ENCODE measurements at places on chromosomes 1 and 21.

GRCh38 chr1:207890136-207890738, 20.7 kb downstream of the CD34 start:
- DNase-seq, result no peak

GRCh38 chr21:16072221-16072620, 342.4 kb downstream of the USP25 start:
- no peak for DNase-seq

DNA sequence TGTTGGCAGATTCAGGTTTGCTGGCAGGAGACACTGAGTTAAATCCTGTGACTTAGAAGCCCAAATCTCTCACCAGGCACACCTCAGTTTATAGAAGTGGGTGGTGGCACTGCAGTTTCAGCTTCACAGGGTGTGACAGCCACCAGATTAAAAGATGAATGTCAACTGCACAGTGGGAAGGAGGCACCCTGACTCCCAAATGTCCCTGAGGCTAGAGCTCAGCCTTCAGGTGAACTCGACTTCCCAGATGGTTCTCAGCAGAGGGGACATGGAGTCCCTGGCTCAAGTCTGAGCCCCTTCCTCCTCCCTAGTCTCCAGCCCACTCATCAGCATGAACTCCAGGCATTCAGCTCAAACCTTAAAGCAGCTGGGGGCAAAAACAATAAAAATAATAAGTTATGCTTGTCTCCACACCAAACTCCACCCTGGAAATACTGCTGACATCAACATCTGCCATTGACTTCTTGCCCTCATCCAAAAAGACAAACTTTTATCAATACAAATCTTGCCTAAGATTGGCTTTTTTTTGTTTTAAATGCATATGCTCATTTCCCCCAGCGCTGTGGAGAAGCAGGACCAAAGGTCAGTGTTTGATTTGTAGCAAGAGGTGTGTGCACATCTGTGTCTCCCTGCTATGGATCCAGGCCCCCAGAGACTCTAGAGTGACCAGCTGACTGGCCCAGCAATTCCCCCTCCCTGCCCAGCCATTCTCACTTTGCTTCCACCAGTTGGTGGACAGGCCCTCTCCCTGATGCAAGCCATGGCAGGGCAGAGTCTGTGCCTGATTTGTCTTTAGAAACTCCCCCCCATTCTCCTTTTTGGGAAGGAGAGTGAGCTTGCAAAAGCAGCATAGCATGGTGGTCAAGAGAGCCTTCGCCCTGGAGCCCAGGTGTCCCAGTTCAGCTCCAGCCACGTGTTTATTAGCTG, 18.5 kb upstream of the S100A7 start:
- DNase-seq, result no peak

- DNase-seq, result peak; percentile 92
Observed at GRCh38 chr1:113930499-113931161, 1.5 kb downstream of the HIPK1 start.

GRCh38 chr1:43705982-43706597, 1.2 kb upstream of the ST3GAL3 start:
- DNase-seq, result no peak

DNA sequence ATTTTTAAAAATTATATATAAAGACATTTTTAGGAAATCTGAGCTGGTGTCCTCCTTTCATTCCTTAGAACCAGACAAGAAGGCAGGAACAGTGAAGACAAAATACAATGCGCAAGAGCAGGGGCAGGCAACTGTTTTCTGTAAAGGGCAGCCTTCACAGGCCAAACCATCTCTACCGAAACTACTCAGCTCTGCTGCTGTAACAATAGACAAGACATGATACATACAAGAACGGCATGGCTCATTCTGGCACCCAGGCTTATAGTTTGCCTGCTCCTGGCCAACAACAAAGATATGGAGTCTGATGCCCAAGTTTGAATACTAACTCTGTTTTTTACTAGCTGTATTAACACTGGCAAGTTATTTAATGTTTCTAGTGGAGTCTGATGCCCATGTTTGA, 232.0 kb downstream of the SMYD3 start:
- DNase-seq, result no peak

DNA sequence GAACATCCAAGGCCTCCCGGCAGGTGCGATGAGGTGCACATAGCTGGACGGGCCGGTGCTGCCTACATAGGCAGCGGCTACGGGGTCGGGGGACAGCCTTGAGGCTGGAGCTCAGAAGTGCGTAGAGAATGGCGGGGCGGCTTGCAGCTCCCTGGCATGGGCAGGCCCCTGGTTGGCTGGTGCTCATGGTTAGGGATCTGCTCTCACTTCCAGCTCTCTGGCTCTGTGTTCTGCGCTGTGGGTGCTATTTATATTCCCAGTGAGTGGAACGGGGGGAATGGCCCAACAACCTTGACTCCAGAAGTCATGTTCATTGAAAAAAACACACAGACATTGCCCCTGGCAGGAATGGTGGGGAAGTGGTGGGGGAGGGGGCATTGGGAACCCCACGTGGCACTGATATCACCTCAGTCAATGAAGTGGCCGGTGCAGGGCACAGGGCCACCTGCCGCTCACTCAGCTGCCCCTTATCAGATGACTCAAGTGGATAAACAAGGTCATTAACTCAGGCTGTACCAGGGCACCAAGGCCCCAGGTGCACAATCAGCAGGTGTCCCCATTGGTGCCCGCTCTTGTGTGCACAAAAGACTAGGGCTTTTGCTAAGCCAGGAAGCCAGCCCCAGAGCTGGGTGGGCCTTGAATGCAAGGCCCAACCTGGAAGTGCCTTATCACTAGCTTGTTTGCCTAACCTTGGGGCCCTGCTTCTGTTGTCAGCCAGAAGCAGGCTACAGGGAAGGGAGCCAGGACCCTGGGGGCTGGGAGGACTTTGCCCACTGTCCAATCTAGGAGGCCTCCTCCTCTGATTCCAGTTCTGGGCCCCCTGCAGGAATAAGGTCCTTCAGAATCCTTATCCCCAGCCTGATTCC, at the start of gene NR0B2:
Gene NR0B2 (minus strand): TSS at position 222 of the 866 bp plus-strand sequence. CDS start 35 bp downstream, at position 187.
- no peak for DNase-seq

DNA sequence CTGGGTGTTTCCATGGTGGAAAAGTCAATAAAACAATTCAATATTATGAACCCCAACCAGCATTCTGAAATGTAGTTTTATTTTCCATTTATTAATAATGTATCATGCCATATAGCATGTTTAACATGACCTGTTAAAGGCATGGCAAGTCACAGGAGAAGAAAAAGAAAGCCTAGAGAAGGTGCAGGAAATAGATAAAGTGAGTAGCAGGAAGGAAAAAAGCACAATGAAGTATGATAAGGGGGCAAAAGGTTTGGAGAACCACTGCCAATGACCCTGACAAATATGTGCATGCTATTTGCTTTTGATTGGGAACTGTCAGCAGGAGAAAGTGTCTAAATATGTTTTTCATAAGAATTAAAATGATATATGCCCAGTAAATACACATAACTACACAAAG, 85.6 kb downstream of the HMCN1 start:
- no peak for DNase-seq

DNA sequence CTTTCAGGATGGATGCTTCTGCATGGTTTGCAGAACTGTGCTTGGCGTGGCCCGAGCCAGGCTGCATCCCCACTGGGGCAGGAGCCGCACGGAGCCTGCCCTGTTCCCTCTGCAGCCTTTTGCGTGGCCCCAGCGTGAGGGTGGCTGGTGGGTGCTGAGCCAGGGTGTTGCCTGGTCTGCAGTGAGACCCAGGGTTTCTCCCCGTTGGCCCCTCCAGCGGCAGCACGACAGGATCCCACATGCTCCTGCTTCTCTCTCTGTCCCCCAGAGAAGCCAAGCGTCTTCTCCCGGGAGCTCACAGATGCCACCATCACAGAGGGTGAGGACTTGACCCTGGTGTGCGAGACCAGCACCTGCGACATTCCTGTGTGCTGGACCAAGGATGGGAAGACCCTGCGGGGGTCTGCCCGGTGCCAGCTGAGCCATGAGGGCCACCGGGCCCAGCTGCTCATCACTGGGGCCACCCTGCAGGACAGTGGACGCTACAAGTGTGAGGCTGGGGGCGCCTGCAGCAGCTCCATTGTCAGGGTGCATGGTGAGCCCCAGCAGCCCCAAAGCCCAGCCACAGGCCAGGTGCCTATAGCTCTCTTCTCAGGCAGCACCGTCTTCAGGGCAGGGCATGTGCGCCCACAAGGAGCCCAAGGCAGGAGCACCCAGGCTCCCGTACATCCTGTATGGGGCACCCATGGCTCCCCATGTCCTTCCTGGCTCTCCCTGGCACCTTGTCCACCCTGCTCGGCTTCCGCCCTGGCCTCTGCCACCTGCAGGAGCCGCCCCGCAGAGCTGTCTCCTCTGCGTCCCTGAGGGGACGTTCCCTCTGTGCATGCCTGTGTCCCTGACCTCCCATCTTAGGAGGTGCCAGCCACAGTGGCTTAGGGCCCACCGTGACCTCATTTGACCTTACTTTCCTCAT, 78.9 kb downstream of the OBSCN start:
- no peak for DNase-seq

GRCh38 chr21:32102426-32102825, 176.4 kb downstream of the MIS18A start:
- no peak for DNase-seq

GRCh38 chr1:171654942-171655745, 2.7 kb upstream of the MYOC start:
- peak; percentile 54 for DNase-seq

GRCh38 chr21:14675774-14676530, 129.8 kb upstream of the SAMSN1 start:
- peak; percentile 38 for DNase-seq

DNA sequence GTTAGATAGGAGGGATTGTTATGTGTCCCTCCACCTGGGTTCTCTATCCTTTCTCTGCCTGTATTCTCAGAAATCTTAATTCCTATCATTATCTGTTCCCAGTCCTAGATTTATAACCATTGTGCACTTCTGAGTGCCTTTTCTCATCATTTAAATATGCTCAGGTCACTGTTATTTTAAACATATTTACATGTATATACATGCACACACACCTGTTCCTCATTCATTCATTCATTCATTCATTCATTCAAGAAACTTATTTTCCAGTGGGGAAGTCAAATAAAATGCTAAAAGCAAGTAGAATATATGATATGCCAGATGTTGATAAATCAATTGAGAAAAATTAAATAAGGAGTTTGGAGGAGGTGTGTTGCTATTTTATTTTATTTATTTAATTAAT, 110.3 kb downstream of the NEK7 start:
- DNase-seq, result no peak

DNA sequence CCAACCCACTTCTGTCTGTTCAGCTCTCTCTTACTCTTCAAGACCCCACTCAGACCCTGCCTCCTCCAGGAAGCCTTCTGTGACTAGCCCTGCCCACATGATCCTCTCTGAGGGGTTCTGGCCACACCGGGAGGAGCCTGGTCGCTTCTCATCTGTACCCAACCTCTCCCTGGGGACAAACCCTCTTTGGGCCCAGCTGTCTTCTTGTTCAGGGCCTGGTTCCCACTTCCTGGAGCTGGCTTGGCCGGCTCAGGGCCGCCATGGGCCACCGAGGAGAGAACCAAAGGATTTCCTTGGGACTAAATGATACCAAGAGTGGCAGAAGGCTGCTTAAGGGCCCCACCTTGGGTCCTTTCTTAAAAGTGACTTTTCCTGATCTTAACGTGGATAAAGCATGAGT, 124.7 kb upstream of the ZBTB40 start:
- no peak for DNase-seq

- peak; percentile 28 for DNase-seq
Observed at GRCh38 chr1:17397910-17398695, 26.1 kb downstream of the PADI6 start.

DNA sequence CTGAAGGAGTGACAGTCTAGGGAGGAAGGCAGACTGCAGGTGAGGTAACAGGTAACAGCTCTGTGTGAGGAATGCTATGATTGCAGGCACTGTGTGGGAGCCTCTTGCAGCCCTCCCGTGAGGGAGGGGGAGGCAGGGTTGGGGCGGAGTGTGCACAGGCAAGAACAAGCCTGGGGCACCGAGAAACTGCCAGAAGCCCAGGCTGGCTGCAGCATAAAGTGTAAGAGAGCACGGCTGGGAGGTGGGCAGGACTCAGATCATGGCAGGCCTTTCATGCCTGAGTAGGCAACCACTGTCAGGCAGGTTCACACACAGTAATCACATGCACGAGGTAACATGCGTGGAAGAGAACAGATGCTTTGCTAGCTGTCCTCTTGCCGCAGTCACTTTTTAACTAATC, 11.3 kb upstream of the RHEX start:
- no peak for DNase-seq

GRCh38 chr1:50271968-50272578, 151.2 kb downstream of the DMRTA2 start:
- no peak for DNase-seq

DNA sequence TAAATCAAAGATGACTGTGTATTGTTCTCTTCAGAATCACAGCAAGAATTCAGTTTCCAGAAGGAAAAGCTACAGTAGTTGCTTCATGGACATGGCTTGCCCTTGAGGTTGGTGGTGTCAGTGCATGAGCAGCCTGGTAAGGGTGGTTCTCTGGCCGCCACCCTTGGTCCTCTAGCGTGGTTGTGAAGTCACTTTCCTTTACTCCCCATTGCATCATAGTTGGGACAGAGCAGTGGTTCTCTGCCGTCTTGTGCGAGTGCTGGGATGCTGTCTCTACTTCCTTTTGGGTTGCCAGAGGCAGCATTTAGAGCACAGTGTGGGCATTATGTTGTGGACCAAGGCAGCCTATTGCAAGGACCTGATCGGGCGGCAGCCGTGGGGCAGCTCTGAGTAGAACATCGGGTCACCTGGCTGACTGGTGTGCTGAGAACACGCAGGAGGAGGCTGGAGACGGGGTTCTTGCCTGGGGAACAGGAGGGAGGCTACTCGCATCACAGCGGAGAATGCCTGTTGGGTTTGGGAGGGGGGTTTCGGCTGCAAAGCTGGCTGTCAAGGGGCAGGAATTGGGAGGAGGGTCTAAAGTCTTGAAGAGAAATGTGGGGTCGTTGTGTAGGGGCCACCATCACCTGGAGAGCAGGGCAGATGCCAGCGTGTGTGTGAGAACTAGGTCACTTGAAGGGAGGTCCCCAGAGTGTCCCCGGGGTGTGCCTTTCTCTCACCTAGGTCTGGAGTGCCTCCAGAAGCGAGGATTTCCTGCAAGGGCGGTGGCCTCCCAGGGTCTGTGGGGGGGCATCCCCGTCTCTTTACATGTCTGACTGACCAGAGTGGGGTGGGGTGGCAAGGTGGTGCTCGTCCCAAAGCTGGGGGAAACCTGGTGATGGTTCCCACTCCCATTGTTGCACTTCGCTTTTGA, 6.3 kb downstream of the ARF1 start:
- peak; percentile 49 for DNase-seq

GRCh38 chr1:84489766-84490165, 10.7 kb downstream of the RPF1 start:
- DNase-seq, result no peak

GRCh38 chr1:21324368-21325141, 34.3 kb upstream of the ECE1 start:
- peak; percentile 45 for DNase-seq

DNA sequence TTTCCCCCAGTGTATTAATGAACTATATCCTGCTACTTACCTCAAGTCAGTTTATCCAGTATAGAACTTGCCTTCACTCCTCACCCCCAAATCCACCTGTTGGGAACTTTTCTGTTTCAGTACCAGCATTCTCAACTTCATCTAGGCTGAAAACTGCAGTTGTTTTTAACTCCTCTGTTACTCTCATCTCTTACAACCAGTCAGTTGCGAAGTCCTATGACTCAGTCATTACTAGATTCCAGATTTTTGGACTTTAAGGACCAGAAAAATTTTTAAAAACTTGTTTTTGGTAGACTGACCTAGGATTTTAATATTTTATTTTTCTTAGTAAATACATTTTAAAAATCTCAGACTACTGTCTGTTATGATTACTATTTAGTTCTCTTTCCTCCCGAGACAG, 8.1 kb downstream of the GNAI3 start:
- no peak for DNase-seq

- no peak for DNase-seq
Observed at GRCh38 chr1:15337656-15338402, 71.9 kb upstream of the EFHD2 start.

GRCh38 chr1:211750599-211750998, 75.2 kb upstream of the NEK2 start:
- DNase-seq, result no peak
